Activated naive CD4-positive, alpha-beta T cell treated with anti-CD3 and anti-CD28 coated beads, Interleukin-2, amount 50 U/mL, for 16 hours (primary cell): ENCODE measurements at places on chromosomes 12 and 14.

GRCh38 chr12:65100140-65100539, 21.0 kb downstream of the WIF1 start:
- DNase-seq, result no peak

- no peak for DNase-seq
Measured at GRCh38 chr12:124531906-124532305, 35.5 kb downstream of the NCOR2 start.

DNA sequence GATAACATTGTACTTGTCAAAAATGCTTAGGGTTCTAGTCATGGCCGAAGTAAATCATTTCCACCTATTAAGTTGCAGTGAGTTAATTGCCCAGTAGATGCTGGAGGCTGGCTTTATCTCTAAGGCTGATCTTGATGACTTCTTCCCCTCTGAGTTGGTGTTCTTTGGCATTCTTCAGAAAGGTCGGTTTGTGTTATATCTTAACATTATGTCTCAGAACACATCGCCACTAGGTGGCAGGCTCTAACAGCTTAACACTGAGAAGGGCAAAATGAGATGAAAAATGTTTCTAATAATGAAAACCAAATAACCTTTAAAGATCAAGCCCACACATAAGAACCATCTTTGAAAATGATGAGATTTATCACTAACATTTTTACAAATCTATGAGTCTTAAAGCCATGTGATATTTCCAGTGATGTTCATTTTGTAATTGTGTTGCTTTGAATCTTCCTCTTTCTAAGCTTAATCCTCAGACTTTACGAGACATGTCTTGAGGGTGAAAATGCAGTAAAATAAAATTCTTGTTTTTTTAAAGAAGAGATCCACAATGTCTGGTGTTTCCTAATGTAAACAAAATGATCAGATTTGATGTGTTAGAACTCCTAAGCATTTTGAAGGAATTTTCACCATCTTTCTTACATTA, 28.6 kb downstream of the SUDS3 start:
- peak; percentile 61 for DNase-seq

GRCh38 chr12:96445691-96446583, 43.4 kb upstream of the CFAP54 start:
- peak; percentile 27 for DNase-seq

DNA sequence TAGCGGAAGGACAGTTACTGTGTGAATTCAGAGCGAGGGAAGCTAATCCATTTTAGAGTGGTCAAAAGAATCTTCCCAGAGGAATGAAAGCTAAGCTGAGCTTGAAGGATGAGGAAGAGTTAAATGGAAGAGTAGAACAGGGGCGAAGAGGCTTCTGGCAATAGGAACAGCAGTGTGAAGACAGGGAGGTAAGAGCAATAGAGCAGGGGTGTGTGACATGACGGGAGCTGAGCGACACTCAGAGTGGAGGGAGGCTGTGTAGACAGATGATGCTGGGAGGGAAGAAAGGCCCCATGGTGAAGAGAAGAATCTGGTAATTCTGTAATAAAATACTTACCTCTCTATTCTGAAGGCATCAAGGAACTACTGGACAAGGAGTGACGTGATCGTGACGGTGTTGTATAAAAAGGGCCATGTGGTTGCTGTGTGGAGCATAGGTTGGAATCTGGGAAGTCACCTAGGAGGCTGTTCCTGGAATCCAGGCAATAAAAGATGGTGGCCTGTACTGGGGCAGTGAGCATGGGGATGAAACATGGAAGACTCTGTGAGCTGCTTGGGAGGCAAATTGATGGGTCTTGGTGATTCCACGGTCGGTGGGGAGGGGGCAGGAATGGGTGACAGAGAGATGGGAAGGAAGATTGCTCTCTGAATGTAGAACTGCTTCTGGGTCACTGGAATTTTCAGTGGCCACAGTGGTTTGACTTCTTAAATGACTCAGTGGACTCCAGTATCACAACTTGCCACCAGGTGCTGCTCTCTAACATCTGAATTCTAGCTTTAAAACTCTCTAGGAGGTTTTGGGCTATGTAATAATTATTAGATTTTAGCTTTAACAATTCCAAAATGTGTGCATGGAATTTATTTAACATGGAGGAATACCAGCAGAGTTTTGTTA, 164.1 kb downstream of the ATP23 start:
- no peak for DNase-seq

DNA sequence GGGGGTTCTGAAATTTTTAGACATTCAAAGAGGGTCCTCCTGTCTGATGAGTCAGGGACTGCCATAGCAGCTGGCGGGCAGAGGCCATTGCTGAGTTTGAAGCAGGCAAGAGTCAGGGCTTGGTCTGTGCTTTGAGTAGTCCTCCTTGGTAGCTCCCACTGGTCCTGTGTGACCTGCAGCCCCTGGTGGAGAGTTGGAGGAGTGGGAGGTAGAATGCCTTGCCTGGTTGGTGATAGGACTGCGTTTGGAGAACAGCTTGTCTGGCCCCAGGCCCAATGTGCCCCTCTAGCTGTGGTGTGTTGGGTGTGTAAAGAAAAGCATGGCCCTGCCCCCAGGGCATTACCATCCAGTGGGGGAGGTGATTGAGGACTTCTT, 116.7 kb downstream of the BEGAIN start:
- DNase-seq, result no peak

DNA sequence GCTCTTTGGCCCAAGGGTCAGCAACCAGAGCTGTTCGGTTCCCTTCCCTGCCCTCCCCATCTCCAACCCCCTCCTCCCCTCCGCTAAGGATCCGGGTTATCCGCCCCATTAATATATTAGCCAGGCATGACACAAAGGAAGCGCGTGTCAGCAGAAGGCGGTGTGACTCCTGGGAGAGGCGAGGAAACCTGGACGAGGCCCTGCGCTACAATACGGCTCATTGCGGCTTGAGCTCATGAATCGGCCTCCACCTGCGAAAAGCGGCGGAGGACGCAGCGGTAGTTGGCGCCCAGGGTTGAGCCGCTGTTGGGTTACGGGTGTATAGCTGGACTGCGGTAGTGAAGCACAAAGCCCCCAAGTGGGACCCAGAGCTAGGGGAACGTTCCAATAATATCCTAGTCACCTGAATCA, 9.9 kb downstream of the FOXA1 start:
- no peak for DNase-seq

DNA sequence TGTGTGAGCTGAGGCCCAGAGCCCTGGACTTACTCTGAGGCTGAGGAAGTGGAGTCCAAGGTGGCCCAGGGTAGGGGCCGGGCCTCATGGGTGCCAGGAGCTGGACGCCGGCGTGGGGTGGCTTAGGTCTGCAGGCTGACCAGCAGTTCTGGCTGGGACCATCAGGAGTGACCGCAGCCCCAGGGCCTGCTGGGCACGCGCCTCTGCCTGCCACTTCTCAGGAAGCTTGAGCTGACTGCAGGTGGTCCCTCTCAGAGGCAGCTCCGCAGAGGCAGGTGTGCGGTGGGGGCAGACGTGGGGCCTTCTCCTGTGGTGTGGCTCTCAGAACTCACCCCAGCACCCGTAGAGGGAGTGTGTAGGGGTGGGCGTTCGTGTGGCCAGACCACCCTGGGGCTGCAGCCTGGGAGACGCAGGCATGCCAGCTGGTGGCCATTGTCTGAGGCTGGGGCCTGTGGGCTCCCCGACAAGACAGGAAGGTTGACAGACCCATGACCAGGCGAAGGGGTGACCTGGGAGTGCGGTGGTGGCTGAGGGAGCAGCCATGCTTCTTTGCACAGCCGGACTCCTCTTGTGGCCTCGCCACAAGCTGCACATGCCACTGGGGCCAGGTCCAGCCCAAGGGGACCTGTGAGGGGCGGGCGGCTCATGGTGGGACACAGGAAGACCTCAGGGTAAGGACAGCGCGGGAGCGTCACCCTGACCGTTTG, 40.0 kb upstream of the TEX22 start:
- no peak for DNase-seq

GRCh38 chr12:101243074-101243473, 33.0 kb upstream of the SLC5A8 start:
- DNase-seq, result no peak
